ENCODE measurements at places on chromosomes 5 and 9.

DNA sequence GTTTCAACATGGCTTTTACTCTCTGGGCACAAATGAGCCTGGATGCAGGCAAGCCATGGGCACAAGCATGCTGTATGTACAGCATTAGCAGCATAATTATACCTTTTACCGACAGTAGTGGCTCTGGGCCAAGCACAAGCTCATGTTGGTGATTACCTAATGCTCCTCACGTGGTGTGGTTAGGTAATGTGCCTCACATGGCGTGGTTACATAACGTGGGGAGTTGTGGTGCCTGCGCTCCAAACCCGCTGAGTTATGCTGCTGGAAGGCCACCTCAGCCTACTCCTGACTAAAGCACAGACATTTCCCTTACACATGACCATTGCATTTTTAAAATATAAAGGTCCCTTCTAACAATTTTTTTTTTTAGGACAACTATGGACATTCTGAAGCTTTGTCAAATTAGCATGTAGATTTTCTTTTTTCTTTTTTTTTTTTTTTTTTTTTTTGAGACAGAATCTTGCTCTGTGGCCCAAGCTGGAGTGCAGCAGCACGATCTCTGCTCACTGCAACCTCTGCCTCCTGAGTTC lies 794.0 kb downstream of the EFNA5 start:
- no peak for DNase-seq

GRCh38 chr5:77483682-77484081 lies 8.4 kb downstream of the WDR41 start:
- DNase-seq = no peak

DNA sequence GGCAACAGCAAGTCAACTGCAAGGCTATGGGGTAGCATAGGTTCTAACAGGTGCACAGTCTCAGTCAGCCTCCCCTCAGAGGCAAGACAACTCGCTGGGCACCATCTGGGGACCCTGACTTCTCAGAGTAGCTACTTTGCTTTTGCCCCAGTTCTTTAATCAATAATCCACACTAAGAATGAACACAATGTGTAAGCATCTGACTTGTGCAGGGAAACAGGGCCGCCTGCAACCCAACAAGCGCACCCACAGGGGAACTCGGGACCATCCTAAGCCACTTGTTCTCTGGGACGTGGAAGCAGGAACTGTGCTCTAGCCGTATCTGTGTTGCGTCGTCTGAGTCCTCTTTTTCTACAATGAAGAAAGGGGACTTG lies 1.9 kb downstream of the MOB3B start:
- no peak for DNase-seq

GRCh38 chr9:121557581-121558447 lies 58.2 kb upstream of the GGTA1 start:
- DNase-seq = peak; percentile 58

- no peak for DNase-seq
These were observed 6.3 kb upstream of the KCNIP1 start for GRCh38 chr5:170497311-170498038.

DNA sequence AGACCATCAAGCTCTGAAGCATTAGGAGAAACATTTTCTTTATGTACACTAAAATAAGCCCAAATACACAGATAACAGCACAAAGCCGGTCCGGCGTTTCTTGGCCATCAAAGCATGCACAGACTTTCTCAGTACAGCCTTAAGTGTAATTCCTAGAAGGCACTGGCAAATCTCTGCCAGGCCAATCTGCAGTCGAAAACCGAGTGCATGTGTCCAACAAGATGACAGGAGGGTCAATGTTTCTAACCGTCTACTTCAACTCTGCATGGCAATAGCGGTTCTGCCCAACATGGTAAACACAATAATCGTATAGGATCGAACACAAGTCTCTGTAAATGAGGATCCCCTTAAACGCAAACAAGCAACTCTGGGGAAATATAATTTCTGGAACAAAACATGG lies 1.1 kb downstream of the ARL15 start:
- no peak for DNase-seq

DNA sequence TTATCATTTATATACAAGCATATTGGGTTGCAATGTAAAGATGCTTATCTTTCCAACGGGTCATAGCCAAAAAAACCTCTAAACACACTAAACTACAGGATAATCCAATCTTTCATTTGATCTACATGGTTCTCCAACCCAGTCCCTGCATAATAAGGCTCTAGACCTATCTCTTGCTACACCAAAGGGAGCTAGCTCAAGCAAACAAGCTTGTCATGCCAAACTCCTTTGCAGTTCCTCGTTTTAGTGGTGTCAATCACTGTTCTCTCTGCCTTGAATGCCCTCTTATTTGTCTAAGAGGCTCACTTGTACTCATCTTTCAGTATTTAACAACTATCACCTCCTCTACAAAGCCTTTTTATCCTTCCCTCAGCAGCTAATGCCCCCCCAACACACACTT lies 5.6 kb downstream of the HOMER1 start:
- no peak for DNase-seq

GRCh38 chr5:151239237-151239861 lies 13.6 kb upstream of the GM2A start:
- DNase-seq = peak; percentile 43

- DNase-seq = no peak
These were observed 591.8 kb upstream of the ADAMTS16 start for GRCh38 chr5:4548341-4548740.

GRCh38 chr9:114805670-114806525 lies at the start of gene TNFSF15:
Gene TNFSF15 (minus strand): TSS chr9:114806039. CDS start chr9:114806012, 27 bp downstream.
- DNase-seq = no peak

DNA sequence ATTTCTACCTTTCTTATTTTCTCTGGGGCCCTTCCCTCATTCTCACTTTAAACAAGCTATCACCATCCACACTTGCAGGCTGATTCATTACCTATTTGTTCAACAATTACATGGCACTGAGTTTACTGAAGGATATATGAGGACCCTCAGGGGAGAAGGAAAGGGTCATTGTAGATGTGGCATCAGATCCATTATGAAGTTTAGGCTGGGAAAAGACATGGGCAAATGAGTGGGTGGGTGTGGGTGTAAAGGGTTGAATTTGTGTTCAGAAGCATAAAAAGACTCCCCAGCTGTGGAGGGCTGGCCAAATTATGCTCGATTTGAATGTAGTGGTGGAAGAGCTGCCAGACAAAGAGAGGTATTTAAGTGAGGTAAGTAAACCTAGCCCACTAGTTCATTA lies 55.9 kb upstream of the MTAP start:
- no peak for DNase-seq

Data from smooth muscle cell of the brain vasculature (primary cell).